ENCODE measurements at places on chromosomes 4 and X.

DNA sequence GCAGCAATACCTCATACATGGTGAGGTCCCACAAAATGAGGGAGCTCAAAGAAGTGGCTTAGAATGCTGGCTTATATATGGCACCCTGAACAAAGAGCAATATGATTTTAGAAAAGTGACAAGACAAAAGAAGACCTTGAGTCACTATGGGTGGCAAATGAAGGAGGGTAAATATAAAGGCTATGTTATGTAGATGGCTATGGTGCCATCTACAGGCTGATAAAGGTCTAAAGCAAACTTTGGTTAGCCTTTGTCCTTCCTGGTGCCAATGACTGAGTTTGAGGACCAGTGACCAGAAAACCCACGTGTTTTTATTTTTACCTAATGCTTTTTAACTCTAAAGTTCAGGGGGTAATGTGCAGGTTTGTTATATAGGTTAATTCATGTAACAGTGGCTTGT lies 151.8 kb downstream of the CCNG2 start:
- peak; percentile 44 for DNase-seq

GRCh38 chrX:134734466-134734952 lies 76.2 kb upstream of the PLAC1 start:
- DNase-seq = peak; percentile 66

DNA sequence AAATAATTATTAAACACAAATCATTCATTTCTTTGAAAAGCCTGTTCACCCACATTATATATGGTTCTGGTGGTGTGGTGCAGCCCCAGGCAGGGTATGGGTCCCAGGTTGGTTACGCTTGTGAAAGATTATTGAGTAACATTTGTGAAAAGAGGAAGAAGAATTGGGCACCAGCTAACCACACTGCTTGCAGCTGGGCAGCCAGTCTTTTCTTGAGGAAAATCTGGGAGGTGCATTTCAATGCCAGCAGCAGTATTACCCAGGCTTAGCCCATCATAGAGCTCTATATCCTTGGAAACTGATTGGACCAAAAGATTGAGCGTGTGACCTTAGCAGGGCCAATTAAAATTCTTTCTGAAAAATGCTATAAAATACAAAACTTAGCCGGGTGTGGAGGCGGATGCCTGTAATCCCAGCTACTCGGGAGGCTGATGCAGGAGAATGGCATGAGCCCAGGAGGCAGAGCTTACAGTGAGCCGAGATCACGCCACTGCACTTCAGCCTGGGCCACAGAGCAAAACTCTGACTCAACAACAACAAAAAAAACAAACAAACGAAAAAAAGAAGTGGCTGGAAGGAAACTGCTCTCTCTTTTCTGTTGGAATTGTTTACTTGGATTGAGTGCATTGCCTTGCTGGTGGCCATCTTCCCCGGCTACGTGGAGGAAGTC lies 9.7 kb upstream of the PLAC8 start:
- no peak for DNase-seq

DNA sequence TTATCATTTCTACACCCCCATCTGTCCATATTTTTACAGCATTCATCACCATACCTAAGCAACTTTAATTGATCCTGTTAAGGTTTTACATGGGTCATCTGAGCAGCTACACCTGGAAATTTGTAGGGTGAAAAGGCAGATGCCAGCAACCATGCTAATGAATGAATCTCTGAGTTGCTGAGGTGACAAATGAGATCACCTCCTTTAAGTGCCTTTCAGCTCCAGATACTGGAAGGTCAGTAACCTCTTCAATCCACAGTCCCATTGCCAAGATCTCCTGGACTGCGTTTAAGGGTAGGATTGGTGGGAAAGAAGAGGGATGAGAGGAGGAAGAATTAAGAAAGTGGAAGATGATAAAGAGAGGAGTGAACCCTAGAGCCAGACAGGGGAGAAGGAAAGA lies 8.5 kb upstream of the BMP3 start:
- no peak for DNase-seq

DNA sequence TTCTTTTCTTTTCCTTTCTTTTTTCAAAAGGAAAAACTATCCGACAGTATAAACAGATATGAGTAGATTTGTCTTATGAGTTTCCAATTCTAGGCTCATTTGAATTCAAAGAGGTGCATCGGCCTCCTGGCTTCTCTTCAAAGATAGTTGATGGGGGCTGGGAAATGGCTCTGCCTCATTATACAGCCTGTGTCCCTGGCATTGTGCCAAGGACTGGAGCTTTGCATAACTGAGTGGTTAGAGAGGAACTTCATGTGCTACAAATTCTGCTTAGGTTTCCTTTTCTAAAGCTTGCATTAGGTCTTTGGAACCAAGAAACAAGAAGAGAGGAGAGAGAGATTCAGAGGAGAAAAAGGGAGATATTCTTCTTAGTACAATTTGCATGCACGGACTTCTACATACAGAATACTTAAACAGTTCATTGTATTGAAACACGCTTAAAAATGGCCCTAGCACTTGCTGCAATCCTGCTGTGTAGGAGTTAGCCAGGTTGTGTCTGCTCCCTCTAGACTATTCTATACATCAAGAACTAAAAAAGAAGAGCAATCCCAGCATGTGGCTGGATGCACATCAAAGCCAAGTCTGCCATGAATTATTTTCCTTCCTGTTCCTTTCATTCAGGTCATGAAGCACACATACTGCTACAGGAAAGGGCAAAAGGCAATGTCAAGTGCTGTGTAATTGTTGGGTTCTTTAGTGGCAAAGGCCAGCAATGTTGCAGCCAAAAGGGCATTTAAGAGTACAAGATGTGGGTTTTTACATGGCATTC lies 70.9 kb downstream of the INTS12 start:
- DNase-seq = peak; percentile 9

DNA sequence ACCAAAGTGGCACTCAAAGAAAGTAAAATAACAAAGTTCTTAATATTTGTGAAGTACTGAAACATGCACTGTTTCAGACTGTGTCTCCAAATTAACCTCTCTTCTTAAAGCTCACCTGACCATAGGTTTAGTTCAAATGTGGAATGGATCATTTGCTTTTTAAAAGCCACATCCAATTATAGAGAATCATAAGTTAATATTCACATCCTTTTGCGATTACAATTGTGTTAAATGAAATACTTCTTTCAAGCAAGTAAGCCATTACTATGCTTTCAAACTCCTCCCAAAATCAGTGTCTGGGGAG lies 95.3 kb upstream of the PTPN13 start:
- no peak for DNase-seq

- DNase-seq = no peak
These were observed 412.3 kb upstream of the CXorf51A start for GRCh38 chrX:147226801-147227200.

GRCh38 chrX:114178126-114178525 lies 405.8 kb upstream of the HTR2C start:
- no peak for DNase-seq

DNA sequence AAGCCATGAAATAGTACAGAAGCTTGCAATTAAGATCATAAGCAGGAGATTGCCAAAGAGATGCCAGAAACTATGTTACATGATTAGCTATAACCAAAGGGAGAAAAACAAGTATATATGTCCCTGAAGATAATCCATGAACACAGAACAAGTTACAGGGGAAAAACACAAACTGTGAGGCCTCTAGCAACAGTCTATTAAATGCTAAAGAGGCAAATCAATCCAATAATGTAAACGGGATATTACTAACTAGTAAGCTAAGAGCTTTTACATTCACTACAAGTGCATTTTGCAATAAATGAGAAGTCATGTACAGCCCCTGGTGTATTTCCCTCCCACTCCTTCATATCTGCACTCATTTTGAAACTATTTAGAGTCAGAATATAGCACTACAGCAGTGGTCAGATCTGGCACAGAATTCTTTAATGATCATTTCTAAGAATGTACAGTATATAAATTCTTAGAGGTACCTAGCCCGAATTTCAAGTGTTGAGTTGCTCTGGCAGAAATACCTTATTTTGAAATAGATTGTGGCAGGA lies 449.8 kb upstream of the SMIM31 start:
- DNase-seq = no peak

DNA sequence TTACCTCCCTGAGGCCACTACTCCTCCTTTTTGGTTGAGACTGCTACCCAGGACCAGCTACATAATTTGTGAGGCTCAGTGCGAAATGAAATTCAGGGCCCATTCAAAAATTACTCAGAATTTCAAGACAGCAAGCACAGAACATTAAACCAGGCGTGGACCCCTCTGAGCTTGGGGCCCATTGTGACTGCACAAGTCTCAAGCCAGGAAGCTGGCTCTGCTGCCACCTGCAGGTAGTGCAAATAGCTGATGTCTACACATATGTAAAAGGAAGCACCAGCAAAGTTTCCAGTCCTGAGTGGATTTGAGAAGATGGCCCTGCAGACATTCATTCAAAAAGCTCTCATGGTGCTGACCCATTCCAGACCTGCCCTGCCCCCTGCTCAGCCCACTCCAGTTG lies 213.4 kb upstream of the LNX1 start:
- DNase-seq = no peak

DNA sequence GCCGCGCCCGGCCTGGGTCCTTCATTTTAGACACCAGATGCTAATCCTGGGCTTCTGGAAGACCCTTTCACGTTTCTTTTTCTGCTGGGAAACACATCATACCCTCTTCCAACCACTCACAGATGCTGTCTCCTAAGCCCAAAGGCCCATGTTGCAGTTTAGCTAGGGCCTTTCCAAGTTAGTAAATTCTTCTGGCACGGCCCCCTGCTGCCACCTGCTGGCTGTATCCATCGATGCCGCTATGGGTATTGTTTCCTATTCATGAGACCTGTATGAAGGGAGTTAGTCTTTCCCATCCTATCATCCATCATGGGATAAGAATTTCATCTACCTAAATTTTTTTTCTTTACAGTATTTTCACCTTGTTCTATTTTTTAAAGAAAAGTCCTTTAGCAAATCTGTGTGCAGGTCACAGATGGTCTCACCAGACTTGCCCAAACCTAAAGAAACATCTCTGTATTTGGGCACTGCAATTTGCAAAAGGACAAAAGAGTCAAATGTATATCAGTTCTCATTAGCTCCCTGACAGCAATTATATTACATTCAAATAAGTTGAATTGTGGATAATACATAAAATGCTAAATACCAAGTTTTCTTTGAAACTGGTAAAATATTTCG lies 37.8 kb upstream of the SLC9A7 start:
- peak; percentile 65 for DNase-seq

DNA sequence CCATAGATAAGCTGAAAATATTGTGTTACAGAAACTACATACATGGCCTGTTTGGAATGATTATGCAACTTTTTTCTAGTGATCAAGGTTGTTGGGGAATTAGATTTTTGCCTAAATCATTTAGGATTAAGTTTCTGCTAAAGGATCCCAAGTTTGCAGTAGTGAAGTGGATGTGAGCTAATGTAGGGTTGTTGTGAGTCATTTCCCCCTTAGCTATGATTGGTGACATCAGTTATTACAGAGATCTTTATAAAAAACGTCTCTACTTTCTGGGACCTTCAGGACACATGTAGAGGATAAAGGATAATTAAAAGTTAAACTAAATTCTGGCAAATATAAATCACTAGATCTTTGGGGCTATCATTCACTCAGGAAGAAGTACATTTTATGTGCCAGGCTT lies 133.3 kb downstream of the GATB start:
- DNase-seq = peak; percentile 13

- peak; percentile 9 for DNase-seq
These were observed 1.4 kb downstream of the PAQR3 start for GRCh38 chr4:78937837-78938236.

DNA sequence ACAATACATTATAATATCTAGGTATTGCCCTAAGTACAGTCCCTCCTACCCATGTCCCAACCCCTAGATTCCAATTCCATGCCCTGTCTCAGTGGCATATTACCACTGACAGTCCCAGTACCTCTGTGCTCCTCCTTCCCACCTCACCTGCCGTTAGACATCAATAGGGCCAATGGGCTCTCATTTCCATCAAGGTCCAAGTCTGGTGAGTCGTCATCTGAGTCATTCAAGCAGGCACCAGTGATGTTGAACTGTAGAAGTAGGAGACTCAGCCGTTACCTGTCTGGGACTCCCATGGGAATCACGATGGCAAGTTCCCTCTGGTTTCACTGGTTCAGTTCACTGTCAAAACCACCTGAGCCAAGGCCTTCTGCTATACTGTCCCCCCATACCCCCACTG lies 51.7 kb downstream of the PHF8 start:
- no peak for DNase-seq

DNA sequence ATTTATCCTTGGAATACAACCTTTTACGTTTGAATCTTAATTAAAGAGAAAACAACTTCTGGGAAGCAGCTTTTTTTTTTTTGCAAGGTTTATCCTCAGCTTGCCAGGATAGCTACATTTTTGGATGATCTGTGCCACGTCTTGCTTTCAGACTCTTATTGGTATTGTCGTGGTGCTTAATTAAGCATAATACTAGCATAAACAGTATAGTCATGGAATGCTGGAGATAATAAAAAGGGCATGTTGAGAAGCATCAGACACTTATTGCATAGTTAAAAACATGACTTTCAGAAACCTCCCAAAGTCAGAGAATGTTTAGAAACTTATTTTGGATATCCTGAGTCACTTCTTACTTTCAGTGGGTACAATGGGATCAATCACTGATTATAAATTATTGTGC lies 77.0 kb downstream of the PALLD start:
- no peak for DNase-seq

Measured in fibroblast of skin of back (primary cell).